ENCODE measurements at places on chromosomes 4 and X.

DNA sequence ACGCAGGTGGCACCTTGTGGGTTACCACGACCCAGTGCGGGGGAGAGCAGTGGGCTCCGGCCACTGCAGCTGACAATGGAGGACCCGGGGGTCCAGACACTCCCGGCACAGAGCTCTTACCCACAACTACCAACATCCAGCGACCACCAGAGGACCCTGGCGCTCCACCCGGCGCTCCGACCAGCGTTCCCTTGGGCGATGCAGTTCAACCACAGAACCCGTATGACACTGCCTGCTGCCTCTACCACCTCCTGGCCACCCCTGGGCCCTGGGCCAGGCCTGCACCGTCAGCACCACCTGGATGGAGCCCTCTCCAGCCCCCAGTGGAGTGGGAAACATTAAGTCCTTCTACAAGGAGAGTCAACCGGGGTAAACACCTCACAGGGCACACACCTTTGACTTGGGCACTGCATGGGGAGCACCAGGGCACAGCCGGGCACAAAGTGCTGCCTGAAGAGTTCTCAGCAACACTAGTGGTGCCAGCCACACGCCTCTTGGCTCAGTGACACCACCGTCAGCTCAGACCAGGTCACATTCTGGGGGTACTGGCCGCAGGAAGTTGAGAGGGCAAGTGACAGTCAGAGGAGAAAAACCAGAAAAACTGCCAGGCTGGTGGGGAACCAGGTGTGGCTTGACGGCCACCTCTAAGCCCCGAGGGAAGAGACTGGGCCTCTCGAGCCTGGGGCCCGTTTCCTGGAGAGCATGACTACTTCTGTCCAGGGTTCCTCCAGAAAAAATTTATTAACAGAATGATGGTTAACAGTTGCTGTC is 2.6 kb downstream of the CTBP1 start:
- peak; percentile 18 for DNase-seq

- DNase-seq = no peak
Measured at GRCh38 chr4:184364100-184364921, 110.0 kb downstream of the IRF2 start.

GRCh38 chrX:27555514-27555913 is 34.6 kb upstream of the DCAF8L2 start:
- DNase-seq = no peak

GRCh38 chrX:2967012-2967411 is 37.9 kb upstream of the ARSD start:
- no peak for DNase-seq

- DNase-seq = no peak
Measured at GRCh38 chr4:83828601-83829000, 292.7 kb downstream of the GPAT3 start.

DNA sequence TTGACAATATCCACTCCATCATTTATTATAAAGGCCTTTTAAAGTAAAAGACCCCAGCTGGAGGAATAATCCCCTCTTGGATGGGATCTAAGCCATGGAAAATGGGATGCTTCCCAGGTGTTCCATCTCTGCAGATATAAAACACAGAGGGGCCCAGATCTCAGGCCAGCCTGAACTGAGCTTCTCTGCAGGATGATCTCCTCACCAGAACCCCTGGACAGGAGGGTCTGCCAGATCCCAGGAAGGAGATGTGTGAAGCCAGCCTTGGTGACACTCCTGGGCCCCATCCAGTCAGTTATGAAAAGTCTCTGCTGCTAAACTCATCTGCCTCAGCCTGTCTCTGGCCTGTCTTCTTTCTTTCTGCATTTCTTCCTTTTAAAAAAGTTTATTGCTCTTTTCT is 56.7 kb downstream of the HTRA3 start:
- DNase-seq = no peak

GRCh38 chrX:9153300-9153699 is 119.4 kb upstream of the FAM9B start:
- DNase-seq = no peak

DNA sequence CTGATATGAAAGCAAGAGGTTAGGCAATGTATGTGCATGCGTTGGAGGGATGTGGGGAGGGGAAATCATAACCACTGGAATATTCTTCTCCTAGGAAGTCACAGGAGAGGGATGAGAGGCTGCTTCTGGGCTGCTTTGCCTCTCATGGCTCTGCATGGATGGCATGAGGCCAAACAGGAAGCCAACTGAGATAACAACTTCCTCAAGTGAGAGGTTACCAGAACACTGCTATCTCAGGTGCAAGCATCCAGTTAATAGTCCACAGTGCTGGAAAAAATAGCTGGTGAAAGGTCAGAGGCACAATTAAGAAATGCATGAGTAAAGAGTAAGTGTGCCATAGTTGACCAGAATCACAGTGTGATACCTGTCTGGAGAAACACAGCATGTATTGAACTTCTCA is 113.3 kb downstream of the ELOVL6 start:
- DNase-seq = no peak

DNA sequence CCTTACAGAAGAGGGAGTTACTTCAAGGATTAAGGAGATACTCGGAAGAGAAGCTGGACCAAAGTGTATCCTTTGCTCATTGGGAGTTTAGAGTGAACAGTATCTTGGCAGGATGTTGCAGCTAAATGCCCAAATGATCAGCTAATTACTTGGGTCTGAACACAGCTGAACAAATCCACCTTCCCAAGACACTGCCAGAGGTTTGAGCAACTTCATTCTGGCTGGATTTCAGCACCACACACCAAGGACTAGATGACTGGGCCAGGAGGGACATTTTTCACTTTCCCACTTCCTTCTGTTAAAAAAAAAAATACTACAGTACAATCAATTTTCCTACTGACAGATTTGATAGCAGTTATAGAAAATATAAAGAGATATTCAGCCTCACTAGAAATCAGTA is 324.6 kb downstream of the MID1IP1 start:
- DNase-seq = no peak

DNA sequence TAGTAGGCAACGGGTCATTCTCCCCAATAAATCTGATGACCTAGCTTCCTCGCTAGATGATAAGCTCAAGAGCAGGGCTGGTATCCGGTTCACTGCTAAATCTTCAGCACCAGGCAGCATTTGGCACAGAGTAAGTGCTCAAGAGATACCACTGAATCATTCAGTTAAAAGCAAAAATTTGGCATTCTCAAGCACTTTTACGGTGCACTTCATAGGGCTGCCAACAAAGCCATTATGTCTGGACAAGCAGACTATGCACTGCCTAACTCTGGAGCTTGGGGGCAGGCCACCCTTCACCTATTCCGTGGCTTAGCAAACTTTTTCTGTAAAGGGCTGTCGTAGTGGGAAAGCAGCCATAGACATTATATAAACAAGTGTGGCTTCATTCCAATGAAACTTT is 23.8 kb upstream of the CXorf38 start:
- DNase-seq = no peak

- no peak for DNase-seq
Measured at GRCh38 chr4:107747748-107748486, 27.9 kb upstream of the PAPSS1 start.
